ENCODE measurements at places on chromosomes 6 and 20.

GRCh38 chr6:87210979-87211378 lies 55.6 kb downstream of the ZNF292 start:
- DNase-seq = no peak

DNA sequence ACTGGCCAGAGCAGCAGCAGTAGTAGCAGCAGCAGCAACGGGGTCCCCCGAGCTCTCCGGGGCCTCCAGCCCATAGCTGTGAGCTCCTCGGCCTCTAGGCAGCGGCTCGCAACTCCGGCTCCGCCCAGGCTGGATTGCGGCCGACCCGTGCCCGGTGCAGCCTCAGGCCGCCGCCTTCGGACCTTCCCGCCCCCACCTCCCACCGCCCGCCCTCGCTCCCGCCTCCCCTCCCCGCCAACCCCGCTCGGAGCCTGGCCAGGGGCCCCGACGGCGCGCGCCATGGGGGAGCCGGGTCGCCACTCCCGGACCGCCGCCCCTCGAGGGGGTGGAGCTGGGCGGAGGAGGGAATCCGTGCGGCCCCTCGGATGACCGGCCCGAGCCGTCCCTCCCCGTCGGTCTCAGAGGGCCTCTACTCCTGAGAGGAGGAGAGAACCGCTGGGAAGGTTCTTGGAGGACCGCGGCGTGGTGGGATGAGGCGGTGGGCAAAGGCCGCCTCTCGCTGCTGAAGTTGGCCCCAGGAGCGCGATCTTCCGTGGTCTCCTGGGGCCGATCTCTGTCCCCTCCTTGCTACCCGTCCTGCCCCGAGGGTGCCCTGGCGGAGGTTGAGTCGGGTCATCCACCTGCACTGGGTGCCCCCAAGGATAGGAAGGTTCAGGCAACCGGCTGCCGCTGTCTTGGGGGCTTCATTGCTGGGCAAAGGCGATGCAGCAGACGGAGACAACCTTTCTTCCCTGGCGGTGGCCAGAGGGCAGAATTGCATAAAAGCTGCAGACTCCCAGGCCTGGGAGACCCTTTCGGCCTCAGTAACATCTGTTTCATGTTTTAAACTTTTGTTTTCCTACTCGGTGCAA lies at the start of gene ADAM33:
Gene ADAM33, minus strand, starts transcription at position 80 of the 851 bp plus-strand sequence. Its CDS starts 6 bp downstream, at position 74.
- no peak for DNase-seq

- peak; percentile 95 for DNase-seq
These were observed 1.7 kb downstream of the PPP1R10 start for GRCh38 chr6:30615219-30615957.

GRCh38 chr20:23082846-23083552 lies 3.1 kb downstream of the CD93 start:
- no peak for DNase-seq

DNA sequence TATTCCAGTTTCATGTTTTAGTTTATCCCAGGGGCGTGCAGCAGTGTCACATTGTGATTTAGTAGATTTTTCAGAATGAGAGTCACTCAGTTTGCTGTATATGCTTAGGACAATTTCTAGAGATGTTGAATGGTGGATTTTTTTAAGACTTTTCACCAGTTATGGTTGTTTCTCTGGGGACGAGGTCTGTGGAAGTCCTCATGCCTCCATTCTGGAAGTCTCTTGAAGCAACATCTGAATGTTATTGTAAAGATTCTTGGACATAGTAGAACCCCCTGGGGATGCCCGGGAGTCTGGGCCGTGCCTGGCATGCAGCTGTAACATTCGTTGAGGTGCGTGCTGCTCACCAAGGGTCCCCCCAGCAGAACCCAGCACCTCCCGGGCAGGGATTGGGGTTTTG lies 341.5 kb downstream of the CDH4 start:
- no peak for DNase-seq

GRCh38 chr6:57019434-57019833 lies 27.1 kb upstream of the KIAA1586 start:
- peak; percentile 30 for DNase-seq

DNA sequence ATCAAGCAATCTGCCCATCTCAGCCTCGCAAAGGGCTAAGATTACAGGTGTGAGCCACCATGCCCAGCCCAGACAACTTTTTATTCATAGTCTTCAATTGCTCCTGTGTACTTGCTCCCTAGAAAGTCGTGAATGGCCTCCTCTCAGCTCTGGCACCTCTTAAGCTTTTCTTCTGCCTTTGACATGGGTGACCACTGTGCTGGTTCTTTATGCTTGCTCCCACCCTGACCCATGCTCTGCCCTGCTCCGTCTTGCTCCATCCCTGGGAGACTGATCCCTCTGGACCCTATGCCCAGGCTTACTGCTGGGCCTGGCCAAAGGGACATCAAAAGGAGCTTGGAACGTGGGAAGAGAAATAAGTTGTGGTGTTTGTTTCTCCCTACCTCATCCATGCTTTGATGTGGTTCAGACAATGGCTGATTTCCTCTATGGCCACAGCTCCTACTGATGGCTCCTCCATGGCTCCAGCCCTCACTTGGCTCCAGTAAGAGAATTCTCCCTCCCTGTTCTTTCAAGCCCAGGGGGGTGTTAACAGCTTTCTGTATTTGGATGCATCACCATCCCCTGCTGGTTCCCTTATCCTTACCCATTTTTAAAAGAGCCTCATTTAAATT lies 7.7 kb upstream of the TREM2 start:
- no peak for DNase-seq

DNA sequence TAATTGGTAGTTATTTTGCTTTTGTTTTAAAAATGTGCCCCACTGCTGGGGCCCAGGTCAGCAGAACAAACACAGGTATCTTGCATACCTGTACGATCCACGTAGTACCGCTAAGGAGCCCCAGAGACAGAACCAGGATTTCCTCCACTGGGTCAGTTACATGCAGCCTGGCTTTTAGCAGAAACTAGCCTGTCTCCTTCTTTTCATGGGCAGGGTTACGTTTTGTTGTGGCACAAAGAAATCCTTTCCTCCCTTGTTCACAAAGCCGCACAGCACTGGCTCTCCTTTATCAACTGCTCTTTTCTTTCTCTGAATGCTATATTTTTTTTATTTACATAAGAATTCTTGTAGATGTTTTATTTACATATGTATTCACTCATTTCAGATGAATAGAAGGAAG lies 190.3 kb upstream of the POU3F2 start:
- DNase-seq = no peak

- peak; percentile 60 for DNase-seq
These were observed 29.4 kb downstream of the NUDT3 start for GRCh38 chr6:34362909-34363680.

DNA sequence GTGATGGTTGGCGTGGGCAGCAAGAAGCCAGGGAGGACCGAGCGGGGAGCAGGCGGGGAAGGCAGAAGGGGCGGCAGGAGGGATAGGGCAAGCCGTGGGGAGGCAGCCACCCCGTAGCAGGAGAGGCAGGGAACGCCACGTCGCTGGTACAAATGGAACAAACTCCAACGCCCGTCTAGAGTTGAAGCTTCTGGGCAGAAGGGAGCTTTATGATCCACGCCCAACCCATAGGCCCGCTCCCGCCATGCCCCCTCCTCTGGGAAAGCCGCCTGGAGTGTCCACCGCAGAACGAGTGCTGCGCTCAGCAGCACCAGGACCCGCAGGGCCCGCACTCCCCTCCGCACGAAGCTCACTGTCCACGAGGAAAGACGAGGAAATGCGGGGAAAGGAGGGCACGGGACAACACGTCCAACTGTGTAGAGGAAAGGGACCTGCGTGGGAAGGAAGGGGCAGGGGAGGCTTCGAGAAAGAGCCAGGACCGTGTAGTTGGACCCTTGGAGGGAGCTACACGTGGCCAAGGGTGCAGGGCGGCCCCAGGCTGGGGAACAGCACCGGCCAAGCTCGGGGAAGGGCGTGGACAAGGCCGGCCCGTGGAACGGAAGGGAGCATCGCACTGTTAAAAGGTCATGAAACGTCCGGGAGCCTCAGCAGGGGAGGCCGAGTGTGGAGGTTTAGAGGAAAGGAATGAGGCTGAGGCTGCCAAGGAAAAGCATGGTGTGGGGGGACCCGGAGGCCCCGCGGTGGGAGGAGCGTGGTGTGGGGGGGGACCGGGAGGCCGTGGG lies 204.0 kb downstream of the DLL1 start:
- DNase-seq = no peak

DNA sequence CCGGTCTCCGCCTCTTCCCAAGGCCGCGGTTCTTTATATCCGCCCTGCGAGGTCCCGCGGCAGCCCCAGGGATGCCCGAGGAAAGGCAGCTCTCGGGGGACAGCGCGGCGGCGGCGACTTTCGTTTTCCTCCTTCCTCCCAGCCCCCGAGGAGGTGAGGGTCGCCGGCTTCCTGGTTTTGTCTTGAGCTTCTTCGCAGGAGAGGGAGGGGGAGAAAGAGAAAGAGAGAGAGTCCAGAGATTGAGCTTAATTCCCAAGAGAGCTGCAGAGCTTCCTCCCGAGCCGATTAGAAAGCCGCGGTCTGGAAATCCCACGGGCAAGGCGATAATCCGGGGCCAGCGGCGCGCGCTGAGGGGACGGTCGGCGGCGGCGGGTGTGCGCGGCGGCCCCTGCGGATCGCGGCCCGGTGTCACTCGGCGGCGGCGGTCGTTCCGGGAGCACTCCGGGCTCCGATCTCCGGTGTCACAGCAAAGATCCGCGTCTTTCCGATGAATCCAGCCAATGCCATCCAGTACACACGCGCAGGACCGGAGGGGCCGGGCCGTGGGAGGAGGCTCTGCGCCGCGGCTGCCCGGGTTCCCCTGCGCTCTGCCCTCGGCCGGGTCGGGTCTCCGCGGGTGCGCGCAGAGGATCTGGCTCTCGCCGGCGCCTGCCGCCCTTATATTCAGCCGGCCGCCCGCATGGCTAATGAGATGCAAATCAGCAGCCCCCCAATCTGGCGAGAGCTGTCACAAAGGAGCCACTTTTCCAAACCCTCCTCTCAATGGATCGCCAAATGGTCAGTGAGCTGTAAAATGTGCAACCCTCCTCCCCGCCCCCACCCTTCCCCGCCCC lies at the start of gene DLL1:
Gene DLL1, minus strand, starts transcription at position 783 of the 833 bp plus-strand sequence. CDS start 939 bp downstream, outside the sequence.
- peak; percentile 48 for DNase-seq

GRCh38 chr6:16397623-16398022 lies 159.2 kb downstream of the GMPR start:
- DNase-seq = no peak

DNA sequence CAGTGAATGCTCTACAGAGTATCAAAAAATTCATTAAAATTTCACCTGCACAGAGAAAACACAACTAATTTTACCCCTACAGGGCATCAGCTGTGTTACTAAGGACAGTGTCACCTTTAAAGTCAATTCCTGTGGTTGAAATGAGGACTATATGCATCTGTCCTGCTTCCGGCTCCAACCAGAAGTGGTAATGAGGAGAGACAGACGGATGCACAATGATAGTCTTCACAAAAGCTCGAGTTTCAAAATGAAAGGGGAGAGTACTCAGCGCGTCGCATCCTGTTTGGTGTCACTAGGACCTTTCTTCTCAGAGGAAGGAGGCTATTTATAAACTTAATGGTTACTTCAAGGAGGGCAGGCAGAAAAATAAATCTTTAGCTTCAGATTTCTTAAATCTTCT lies 86.5 kb downstream of the LYRM4 start:
- peak; percentile 38 for DNase-seq

DNA sequence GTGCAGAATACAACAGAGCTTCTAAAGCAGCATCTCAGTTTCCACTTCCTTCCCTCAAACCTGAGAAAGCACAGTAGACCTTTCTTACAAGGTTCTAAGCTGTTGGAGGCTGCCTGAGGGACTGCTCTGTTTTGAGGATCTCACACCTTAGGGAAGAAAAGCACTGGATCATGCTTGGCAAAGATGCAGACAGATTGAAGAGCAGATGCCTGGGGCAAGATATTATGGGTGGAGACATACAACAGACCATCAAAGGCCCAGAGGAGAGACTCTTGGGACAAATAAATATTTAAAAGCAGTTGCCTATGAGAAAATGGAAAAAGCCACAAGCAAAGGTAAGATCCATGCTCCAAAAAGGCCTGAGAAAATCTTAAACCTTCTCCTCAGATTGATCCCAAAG lies 6.2 kb downstream of the ZNF337 start:
- DNase-seq = no peak

GRCh38 chr6:16481697-16482399 lies 243.5 kb downstream of the GMPR start:
- peak; percentile 46 for DNase-seq

- no peak for DNase-seq
These were observed 6.7 kb upstream of the HMGN3 start for GRCh38 chr6:79241228-79241627.

GRCh38 chr6:140360651-140361050 lies 986.2 kb upstream of the CITED2 start:
- no peak for DNase-seq

- DNase-seq = peak; percentile 77
These were observed 62.9 kb downstream of the MRPL14 start for GRCh38 chr6:44064089-44064947.

GRCh38 chr6:53344969-53345368 lies 3.8 kb downstream of the ELOVL5 start:
- no peak for DNase-seq

DNA sequence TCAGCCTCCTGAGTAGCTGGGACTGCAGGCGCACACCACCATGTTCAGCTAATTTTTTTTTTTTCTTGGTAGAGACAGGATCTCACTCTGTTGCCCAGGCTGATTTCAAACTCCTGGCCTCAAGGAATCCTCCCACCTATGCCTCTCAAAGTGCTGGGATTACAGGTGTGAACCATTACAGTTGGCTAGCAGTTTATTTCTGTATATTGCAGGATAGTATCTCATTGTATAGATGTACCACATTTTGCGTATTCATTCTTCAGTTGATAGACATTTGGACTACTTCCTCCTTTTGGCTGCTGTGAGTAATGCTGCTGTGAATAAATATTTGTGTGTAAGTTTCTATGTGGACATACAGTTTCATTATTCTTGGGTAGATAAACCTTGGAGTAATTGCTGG lies 32.9 kb downstream of the ASXL1 start:
- peak; percentile 75 for DNase-seq

- DNase-seq = no peak
These were observed 212.4 kb upstream of the LRFN2 start for GRCh38 chr6:40799296-40800140.

DNA sequence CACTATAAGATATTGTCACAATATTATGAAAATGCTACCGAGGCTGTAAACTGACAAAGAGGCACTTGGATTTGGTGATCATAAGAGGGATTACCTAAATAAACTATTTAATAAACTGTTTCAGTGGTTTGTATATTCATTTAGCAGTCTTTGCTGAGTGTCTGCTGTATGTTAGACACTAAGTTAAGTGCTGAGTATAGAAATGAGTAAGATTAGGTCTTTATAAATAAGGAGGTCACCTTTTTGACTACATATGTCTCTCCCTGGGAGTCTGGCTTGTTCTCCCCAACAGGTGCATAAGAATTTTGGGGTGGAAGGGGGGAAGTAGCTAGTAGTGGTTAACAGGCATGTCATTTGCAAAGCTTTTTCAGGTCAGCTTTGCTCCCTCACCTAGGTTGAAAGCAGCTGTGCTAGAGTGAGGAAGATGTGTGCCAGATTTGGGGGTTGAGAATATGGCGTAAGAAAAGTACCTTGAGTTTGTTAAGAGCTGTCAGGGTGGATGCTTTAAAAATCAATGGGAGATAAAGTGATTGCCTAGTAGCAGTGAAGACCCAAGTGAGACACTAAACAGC lies 246.3 kb downstream of the ZFAND3 start:
- no peak for DNase-seq

GRCh38 chr6:125406741-125407140 lies 105.0 kb upstream of the HDDC2 start:
- DNase-seq = no peak
